ENCODE measurements at places on chromosomes 2 and 18. TPM values are rescaled to one million over a fixed set of nuclear protein-coding genes. Genes with fewer than 3 reads are reported as not detected.

Gene ADAM23
- total RNA-seq: 3.9 TPM

Gene DSEL
- 55.0 TPM for total RNA-seq

Gene RALB
- total RNA-seq: 55.5 TPM

Gene LRP1B
- total RNA-seq: under 0.01 TPM

Gene CARF
- 2.5 TPM for total RNA-seq

Gene C2orf78
- not detected for total RNA-seq

Gene CELF4
- total RNA-seq: not detected

Gene ALPI
- total RNA-seq: not detected

Gene UBR3
- 44.9 TPM for total RNA-seq

Gene CDKL4
- total RNA-seq: 11.8 TPM

Gene AGXT
- total RNA-seq: not detected

Gene STK39
- total RNA-seq: 17.2 TPM

Gene BZW1
- 1,039 TPM for total RNA-seq

Gene CIDEA
- 0.58 TPM for total RNA-seq

Gene ARHGAP15
- not detected for total RNA-seq

Gene ASB18
- not detected for total RNA-seq

Gene AQP12B
- total RNA-seq: not detected

Gene FAM237A
- total RNA-seq: not detected

Measured in regular cardiac myocyte (primary cell).